ENCODE measurements at places on chromosomes 1 and 21.

DNA sequence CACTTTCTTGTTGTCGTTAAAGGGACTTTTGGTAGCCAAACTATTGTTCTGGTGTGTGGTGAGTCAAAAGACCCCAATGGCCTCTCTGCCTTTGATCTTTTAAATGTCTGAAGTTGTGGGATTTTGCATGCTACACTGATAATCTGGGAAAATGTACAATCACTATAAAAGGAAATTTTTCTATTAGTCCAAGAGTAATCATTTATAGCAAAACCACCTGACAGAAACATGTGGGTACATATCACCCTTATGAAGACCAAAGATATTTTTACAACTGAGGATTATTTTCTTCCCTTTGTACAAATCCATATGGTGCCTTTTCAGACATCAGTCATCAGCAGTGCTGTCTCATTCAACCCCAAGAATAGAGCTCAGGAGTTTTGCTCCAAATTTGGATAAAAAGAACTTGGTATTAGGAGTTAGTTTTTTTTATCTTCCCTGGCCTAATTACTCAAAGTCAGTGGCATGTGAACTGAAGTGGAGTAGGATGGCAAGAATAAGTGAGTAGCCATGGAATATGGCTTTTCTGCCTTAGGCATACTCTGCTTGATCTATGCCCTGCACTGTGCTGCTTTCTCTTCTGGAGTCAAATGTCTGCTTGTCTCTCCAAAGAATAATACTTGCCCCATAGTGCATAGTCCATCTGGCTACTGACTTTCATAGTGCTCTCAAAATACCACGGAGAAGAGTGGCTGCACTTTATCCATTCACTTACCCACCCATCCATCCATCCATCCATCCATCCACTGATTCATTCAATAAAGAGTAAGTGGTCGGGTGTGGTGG is 13.5 kb downstream of the GREM2 start:
- no peak for DNase-seq

- no peak for DNase-seq
Measured at GRCh38 chr1:17212487-17213121, 7.7 kb downstream of the PADI1 start.

GRCh38 chr1:231679109-231679508 is 52.5 kb downstream of the DISC1 start:
- DNase-seq: peak; percentile 74

- peak; percentile 58 for DNase-seq
Measured at GRCh38 chr1:12621346-12622335, 3.6 kb upstream of the DHRS3 start.

DNA sequence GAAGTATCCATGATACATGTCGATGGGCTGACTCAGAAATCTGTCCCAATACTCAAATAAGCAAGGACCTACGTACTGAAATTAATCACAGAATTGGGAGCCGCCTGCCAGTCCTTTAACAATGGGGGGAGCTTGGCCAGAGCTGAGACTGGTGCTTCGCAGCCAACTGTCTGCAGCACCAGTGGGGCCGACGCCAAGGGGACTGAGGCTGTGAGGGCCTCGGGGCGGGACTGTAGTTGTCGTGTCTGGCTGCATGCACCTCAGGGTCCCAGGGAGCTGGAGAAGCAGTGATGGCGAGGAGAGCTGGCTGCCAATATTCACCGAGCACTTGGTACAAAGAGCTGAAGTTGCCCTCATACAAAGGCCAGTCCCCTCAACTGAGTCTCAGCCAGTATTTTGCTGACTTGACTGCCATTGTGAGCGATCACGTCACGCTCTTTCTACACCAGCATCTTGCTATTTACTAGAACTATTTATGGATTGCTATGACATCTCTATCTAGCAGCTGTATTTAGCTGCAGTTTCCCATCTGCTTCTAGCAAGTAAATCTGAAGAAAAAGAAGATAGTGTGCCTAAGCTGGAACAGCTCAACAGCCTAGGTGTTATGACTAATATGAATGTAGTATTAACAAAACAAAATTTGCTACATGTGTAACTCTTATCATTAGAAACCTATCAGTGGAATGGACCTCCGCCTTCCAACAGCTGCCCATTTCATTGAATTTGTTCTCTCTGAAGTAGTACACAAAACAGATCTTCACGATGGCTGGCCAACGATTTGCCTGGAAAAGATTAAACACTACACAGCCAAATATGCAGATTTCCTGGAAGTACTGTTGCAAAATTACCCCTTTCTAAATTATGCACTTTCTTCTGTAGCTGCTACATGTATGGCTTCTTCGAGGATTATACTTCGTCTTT is 29.1 kb downstream of the EVI5 start:
- no peak for DNase-seq

DNA sequence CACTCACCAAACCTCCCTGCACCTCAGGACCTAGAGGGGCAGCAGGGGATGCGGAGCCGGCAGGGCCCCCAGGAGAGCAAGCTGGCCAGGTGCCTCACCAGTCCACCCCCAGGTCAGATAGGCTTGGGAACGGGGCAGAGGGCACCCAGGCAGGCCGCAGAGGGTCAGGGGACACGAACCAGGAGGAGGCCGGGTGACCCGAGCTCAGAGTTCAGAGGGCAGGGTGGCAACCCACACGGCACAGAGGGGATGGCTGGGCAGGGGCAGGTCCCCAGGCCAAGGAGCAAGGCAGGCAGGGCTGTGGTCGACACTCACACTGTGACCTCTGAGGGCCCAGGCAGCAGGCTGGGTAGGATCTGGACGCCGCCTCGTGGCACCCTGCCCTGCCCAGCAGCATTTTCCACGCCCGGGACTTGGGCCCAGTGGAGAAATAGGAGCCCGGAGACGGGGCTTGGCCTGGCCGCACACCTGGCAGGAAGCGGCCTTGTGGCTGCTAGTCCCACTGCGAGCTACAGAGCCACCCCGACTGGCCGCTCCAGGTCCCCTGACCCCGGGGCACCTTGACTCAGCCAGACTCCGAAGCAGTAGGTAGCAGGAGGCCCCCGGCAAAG is 5.3 kb downstream of the DVL1 start:
- DNase-seq: no peak

- peak; percentile 26 for DNase-seq
Measured at GRCh38 chr1:210252621-210253051, 20.0 kb downstream of the SERTAD4 start.

GRCh38 chr21:38496224-38496623 is 2.1 kb downstream of the ERG start:
- no peak for DNase-seq

DNA sequence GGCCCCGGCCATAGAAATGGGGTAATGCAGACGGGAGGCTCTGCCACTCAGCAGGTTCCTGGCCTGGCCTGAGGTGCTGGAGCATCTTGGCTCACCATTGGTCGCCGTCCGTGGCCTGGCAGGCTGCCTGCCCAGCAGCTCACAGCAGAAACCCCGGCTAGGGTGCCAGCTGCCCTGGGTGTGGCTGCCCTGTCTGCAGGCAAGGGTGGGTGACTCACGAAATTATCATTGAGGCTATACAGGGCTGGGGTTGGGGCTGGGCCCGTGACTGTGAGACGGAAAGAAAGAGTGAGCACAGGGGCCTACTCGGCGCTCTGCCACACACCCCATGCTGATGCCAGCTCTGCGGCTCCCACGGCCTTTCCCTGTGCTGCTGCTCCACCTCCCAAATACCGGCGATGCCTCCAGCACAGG is 8.0 kb upstream of the PKP1 start:
- no peak for DNase-seq

- no peak for DNase-seq
Measured at GRCh38 chr1:102699524-102699923, 408.8 kb downstream of the COL11A1 start.

DNA sequence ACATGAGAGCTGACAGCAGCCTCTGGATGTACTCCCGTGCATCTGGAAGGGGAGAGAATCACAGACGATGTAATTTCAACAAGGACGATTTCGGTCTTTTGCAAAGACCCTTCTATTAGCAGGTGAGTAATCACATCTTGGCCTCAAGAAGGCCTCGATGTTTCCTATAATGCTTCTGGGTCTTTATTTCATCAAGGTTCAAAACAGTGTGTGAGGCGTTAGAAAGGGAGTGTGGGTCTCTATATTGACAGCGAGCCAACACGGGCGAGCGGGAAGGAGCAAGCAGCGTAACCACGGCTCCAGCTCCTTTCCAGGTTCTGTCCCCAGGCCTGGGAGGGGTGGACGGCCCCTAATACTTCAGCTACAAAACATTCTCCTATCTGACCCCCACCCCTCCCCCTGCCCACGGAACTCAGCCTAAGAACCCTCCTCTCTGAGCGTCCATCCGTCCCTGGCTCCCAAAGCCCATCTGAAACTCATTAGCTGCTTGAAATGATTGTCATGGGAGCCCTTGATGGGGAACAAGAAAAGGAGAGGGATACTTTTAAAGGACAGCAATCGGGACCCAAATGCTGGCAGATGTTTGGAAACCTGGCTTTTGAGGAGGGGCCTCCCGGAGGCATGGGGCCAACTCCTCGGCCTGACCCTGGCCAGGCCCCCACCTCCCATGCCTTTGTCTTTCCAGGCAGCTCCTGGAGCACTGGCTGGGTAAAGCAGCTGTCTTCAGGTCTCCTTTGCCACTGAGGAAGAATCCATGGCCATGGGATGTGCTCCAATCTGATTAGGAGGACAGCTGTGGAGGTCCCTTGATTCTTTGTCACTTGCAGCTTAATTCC is 250.8 kb downstream of the FOXD2 start:
- no peak for DNase-seq

DNA sequence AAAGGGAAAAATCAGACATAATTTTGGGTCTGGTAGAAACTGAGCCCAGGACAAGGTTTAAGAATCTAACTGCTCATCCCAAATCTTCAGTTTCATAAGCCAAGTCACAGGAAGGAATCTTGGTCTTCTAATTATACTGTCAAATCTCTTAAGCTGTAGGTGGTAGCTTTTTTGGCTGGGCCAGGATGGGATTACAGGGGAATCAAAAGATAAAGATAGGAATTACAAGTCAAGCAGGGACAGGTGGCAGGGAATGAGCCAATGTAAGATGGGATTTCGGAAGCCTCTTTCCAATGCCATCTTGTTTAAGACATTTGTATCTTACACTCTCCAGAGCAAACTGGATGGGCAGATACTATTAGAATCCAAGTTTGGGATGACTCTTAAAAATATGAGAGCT is 383.5 kb downstream of the KCNH1 start:
- no peak for DNase-seq

DNA sequence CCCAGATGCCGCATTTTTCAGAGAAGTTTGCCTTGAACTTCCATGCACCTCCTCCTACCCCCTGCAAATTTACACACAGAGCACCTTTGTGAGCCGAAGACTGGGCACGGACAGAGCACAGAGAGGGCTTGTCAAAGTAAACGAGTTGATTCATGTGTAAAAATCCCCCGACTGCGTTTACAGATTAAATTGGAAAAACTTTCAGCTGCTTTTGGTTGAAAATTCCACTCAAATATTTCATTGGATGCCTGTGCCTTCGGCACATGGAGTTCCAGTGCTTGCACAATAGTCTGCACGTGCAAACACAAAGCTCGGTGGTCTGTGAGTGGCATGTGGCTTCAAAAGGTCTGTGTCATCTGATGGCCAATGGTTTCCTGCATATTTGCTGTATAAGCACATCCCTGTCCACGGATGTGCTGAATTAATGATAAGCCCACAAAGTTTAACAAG is 177.5 kb downstream of the SETD4 start:
- no peak for DNase-seq

DNA sequence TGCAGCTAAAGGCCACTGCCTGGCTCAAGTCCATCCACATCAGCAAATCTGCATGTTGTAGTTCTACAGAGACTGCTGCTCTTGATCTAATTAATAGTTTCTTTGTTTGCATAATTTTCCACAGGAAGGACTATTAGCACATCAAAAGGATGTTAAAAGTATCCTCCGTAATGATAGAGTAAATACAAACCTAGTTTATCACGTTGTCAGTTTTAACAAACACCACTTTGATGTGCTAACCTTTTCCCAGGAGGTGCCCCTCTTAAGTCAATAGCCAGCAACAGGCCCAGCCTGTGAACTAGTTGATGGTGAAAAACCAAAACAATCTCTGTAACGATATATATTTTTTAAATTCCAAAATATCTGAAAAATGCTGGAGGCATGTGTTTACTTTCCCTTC is 64.2 kb upstream of the SLC22A15 start:
- DNase-seq: no peak

DNA sequence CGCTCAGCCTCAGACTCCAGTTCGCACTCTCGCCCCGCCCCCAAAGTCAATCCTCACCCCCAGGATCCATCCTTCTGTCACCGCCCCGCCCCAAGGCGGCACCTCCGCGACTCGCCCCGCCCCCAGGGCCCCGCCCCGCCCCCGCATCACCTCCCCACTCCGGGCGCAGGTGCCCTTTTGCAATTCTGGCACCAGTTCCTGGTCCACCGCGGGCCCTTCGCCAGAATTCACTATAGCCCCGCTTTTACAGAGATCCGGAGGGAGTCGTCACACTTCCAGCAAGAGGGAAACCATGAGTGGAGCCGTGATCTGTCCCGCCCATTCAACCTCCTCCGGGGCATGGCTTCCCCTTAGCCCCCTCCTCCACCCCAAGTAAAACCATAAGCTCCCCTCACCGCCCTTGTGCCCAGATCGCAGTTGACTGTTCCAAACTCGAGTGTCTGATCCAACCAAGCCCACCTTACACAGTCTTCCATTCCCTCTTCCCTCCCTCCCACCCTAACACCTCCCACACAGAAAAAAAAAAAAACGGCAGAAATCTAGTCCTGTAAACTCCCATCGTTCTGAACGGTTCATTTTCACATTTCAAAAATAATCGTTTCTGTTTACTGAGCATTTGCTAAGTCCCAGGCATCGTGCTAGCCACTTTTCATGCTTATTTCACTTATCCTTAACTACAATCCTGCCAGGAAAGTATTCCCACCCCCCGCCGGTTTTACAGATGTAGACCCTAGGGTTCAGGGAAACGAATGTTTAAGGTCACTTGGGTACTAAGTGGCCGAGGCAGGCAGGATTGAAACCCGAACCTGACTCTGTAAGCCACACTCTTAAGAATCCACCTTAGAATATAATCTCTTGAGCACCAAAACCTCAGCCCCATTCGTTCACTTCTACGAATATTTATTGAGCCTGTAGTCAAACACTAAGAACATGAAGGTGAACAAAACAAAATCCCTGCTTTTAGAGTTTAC is 1.3 kb upstream of the DNAJC16 start:
- peak; percentile 49 for DNase-seq

DNA sequence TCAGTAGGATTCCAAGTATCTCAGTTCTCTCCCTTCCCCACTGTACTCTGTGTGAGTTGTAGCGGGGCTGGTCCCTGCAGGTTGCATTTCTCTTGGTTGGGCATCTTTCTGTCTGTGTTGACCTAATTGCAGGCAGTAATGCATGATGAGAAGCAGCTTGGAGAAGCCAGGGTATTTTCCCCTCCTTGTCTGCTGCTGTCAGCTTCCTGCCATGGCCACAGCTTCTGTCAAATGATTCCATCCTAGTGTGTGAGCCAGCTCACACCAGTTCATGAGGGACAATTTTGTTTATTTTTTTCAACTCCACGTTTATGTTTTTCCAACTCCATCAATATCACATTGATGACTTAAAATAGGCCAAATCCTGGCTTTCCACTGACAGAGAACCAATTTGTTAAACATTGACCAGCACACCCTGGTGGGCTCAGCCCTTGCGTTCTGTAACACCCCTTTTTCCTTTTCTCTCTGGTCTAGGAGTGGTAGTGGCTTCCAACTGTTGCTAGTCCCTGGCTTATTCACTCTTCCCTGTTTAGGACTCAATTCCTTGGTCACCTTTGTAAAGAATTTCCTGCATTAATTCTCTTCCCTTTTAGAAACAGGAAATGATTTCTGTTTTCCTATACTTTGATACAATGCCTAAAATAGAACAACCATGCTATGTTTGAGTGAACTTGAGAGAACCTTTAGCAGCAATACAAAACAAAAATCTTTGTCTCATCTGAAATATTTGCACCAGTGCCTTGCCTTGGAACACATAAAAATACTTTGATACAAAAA is 44.9 kb upstream of the APOBEC4 start:
- DNase-seq: no peak

- DNase-seq: no peak
Measured at GRCh38 chr21:27192281-27192949, 225.5 kb upstream of the ADAMTS5 start.
